ENCODE measurements at places on chromosomes 3 and 15.

DNA sequence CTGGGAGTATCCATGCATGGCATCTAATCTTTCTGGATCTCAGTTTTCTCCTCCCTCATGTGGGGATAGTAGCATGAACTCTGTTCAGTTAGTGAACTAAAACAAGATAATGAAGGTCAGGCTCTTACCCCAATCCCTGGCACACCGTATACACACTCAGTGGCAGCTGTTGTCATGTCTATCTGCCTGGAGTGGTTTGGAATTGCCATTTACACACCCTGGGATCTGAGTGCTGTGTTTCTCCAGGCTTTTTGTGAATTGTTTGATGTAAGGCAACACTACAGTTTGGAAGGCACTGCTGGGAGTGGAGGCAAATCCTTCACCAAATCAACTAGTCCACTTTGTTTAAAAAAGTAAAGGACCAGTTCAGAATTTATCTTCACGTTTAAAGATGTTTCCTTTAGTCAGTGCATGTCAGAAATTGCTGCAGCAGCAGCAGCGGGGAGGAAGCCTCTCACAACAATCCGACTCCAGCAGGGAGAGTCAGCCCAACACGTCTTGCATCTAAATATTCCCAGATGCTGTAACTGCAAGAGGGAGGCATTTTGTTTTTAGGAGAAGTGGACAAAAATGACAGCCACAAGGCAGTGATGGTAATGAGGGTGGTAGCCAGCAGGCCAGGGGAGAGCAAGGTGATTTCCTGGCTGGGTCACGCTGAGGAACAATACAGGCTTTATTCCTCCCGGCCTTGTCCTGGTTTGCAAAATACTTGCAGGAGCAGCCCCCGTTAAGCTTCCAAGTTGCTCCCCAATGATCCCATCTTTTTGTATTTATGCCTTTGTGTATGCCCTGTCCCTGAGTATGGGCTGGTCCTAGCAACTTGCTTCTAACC lies 128.5 kb upstream of the LRIG1 start:
- DNase-seq, result no peak

DNA sequence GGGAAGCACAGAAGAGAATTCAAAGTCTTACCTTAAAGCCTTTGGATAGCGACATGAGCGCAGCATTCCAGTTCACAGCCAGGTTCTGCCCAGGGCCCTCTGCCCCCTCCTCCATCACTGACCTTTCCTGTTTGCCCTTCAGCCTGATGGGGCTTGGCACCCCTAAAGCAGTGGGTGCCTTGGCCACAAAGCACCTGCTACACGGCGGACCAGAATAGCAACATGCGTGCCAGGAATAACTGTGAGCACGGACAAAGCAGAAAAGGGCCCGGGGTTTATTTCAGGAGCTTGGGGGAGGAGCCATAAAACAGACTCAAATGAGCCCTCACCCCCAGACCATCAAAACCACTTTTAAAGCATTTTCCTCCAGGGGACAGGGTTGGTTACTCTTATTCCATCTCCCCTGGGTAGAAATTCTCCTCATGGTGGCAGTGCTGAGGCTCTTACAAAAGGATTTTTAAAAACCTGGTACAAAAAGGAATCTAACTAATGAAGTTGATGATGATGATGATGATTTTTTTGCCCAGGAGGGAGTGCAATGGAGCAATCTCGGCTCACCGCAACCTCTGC lies 135.4 kb downstream of the KLF13 start:
- DNase-seq, result no peak

GRCh38 chr3:9508781-9509180 lies 44.8 kb downstream of the LHFPL4 start:
- DNase-seq, result no peak

DNA sequence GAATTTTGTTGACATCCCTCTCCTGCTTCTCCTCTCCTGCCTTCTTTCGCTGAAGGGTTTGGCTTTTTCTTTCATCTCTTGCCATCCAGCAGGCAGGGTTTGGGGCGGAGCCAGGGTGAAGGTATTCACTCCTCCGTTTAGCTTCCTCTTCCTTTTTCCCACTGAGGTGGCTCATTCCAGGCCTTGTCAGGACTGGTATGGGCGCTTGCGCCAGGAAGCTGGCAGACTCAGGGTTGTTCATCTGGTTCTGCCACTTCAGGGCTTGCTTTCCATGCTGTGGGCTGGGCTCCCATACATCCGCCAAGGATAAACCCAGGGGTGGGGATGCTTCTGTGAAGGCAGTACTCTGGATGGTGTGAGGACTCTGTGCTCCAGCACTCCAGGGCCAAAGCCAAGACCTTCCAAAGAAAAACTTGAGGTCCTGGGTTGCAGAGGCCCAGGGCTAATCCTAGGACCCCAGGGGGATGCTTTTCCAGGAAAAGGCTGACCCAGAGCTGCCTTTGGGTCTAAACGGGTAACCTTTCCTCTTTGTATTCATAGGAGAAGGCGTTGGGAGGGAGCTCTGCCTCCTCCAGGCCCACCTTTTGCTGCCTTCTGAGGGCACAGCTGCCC lies 7.7 kb upstream of the AMOTL2 start:
- no peak for DNase-seq

DNA sequence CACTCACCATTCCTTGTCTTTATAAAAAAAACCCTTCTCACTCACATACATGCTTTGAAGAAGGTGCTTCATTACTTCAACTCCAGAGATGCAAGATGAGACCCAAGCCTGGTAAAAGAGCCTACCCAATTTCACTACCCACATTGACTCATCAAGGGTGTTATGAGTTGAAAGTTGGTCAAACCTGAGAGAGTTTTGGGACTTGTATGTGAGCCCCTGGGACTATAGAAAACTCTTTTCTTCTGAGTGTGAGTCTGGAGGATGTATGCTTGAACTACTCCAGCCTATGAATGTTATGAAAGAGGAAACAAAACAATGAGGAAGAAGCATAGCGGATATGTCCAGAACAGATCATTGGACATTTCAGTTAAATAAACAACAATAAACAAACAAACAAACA lies 106.5 kb upstream of the SATB1 start:
- DNase-seq, result no peak

- no peak for DNase-seq
These were observed 16.3 kb upstream of the MCF2L2 start for GRCh38 chr3:183444748-183445147.

DNA sequence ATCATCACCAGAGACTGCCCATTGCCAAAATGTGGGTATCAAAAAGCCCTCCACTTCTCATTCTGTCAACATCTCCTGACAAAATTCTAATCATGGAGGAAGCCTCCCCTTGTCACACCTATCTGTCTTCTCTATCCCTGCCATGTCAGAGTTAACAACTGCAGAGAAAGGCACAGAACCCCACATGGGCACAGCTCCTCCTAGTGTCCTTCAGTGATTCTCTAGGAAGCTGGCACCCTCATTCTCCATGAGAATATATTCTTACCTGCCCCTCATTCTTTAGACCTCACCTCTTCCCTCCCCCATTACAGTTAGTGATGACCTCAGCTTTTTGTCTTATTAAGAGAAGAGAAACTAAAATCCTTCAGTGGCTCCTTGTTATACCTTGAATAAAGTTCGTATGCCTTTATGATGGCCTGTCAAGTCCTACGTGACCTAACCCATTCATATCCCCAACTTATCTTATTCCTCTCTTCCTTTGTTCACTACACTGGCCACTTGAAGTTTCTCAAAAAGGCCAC lies 44.6 kb downstream of the NME9 start:
- DNase-seq, result no peak

- DNase-seq, result no peak
These were observed 79.0 kb downstream of the IGF1R start for GRCh38 chr15:98727115-98728040.

GRCh38 chr3:126663750-126664149 lies 8.8 kb upstream of the TXNRD3 start:
- DNase-seq, result no peak

DNA sequence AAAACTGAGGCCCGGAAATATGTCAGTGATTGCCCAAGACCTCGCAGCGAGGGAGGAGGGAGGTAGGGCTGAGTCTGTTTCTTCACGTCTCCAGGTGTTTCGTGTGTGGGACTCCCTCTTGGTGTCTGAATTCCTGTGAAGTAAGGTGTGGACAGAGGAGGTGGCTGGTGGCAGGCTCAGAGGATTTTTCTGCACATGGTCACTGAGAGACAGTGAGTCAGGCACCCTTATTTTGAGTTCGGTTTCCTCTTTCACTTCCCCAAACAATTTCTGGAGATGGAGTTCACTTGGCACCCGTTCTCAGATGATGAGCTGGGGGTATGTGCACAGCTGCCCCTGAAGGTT lies 46.3 kb upstream of the VPS8 start:
- DNase-seq, result peak; percentile 65

- no peak for DNase-seq
These were observed 45.6 kb downstream of the RTP1 start for GRCh38 chr3:187242900-187243299.

- DNase-seq, result no peak
These were observed 2.2 kb upstream of the RNF7 start for GRCh38 chr3:141735770-141736465.

GRCh38 chr3:127606981-127607595 lies 8.9 kb downstream of the MCM2 start:
- DNase-seq, result no peak

GRCh38 chr3:3086239-3086638 lies 23.9 kb downstream of the IL5RA start:
- peak; percentile 5 for DNase-seq

DNA sequence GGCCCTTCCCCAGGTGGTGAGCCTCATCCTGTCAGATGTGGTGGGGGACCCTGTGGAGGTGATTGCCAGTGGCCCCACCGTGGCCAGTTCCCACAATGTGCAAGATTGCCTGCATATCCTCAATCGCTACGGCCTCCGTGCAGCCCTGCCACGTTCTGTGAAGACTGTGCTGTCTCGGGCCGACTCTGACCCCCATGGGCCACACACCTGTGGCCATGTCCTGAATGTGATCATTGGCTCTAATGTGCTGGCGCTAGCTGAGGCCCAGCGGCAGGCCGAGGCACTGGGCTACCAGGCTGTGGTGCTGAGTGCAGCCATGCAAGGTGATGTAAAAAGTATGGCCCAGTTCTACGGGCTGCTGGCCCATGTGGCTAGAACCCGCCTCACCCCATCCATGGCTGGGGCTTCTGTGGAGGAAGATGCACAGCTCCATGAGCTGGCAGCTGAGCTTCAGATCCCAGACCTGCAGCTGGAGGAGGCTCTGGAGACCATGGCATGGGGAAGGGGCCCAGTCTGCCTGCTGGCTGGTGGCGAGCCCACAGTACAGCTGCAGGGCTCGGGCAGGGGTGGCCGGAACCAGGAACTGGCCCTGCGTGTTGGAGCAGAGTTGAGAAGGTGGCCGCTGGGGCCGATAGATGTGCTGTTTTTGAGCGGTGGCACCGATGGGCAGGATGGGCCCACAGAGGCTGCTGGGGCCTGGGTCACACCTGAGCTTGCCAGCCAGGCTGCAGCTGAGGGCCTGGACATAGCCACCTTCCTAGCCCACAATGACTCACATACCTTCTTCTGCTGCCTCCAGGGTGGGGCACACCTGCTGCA lies 4.8 kb downstream of the GLYCTK start:
- DNase-seq, result no peak

DNA sequence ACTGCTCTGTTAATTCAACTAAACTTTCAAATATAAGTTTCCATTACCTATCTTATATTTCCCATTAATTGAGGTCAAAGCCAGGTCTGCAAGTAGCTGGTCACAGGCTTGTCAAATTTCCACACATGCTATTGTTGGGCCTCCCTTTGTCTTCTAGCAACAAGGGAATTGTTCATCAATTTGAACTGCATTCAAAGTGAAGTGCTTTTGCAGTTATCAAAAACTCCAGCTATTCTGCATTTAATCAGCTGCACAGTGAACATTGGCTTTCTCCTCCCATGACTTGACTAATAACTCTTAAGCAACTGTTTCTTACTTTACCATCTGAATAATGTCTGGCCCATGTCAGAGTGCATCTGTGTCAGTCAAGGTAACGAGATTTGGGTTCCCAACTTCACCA lies 198.4 kb downstream of the KCNH8 start:
- no peak for DNase-seq

DNA sequence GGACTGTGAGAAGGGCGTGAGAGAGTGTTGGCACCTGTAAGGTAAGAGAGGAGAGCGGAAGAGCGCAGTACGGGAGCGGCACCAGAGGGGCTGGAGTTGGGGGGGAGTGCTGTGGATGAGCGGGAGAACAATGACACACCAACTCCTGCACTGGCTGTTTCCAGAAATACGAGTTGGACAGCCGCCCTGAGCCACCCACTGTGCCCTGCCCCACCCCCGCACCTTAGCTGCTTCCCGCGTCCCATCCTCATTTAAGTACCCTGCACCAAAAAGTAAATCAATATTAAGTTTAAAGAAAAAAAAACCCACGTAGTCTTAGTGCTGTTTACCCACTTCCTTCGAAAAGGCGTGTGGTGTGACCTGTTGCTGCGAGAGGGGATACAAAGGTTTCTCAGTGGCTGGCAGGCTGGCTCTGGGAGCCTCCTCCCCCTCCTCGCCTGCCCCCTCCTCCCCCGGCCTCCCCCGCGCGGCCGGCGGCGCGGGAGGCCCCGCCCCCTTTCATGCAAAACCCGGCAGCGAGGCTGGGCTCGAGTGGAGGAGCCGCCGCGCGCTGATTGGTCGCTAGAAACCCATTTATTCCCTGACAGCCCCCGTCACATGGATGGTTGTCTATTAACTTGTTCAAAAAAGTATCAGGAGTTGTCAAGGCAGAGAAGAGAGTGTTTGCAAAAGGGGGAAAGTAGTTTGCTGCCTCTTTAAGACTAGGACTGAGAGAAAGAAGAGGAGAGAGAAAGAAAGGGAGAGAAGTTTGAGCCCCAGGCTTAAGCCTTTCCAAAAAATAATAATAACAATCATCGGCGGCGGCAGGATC lies at the start of gene SOX2:
SOX2 (plus strand) TSS at position 601 of the 811 bp plus-strand sequence. CDS start 436 bp downstream, outside the sequence.
- no peak for DNase-seq

DNA sequence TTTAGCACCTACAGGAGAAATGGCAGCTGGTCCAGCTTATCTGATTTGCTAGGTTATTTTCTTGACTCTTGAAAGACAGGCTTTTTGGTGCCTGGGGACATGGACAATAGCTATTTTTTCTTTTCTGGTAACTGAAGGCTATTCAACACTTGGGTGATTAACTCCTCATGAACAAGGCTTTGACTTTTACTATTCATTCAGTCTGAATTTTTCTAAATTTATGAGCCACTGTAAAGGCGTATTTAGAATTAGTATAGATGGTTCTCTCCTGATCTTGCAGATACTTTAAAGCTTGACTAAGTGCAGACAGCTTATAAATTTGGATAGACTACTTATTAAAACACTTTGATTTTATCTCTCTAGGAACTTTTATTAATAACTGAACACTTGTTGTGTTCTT lies 18.4 kb upstream of the GFM1 start:
- DNase-seq, result no peak

- no peak for DNase-seq
These were observed 604.0 kb upstream of the AGTR1 start for GRCh38 chr3:148093753-148094152.

- DNase-seq, result no peak
These were observed 49.8 kb upstream of the CTDSPL start for GRCh38 chr3:37811625-37812498.

- no peak for DNase-seq
These were observed 32.7 kb downstream of the CRABP1 start for GRCh38 chr15:78372880-78373279.

- no peak for DNase-seq
These were observed 19.2 kb downstream of the NME9 start for GRCh38 chr3:138310494-138310893.

Data from bone marrow (tissue), 2 donors.